ENCODE measurements at places on chromosomes 2 and 18. TPM values are rescaled to one million over a fixed set of nuclear protein-coding genes. Genes with fewer than 3 reads are reported as not detected.

LAMA1 gene
- total RNA-seq, result 47.6 TPM

DUSP2 gene
- total RNA-seq, result 10.5 TPM

SNED1 gene
- total RNA-seq, result 1.1 TPM

DNA sequence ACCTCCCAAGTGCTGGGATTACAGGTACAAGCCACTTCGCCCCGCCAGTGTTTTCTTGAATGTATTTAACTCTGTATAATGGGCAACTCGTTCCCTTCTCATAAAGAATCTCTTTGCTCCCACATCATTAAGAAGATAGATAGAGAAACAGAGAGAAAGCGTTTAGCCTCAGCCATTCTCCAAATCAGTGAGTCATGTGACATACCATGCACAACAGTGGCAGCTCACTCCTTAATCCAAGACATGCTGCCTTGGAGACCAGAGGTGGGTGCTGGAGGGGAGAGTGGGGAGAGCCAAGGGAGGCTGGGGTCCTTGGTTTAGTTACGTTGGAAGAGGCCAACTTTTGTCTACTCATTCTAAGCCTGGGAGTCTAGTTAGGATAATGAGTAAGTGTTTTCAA lies 54.7 kb downstream of the TGIF1 start:
- DNase-seq, result no peak

DNA sequence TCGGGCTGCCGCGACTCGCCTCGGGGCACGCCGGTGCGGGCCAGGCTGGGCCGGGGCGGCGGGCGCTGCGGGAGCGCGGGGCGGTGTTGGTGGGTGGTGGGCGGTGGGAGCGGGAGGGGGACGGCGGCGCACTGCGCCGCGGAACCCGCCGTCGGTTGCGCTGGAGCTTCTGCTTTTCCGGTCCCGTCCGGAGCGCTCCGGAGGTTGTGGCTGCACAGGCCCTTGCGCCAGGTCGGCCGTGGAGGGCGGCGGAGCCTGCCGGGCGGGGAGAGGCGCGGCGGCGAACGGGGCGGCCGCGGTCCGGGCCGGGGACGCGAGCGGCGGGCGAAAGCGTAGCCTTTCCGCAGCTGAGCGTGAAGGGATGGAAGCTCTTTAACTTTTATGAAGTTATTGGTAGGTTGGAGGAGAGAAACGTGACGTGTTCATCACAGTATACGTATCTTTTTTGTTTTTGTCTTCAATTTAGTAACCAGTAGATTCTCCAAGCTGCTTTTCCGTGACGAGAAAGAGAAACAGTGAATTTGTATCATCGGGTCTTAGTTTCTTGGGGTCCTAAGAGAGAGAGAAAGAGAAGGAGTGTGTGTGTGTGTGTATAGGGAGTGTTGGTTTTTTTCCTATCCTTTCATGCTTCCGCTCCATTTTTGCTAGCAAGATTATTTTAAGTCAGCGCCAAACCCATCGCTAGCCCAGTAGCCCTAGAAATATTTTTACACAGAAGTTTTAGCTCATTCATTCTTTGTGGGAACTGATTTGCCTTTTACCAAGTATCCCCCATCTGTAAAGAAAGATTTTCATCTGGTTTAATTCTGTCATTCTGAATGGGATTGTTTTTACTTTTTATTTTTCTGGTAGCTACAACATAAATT lies 535 bp downstream of the ATG4B start:
- DNase-seq, result peak; percentile 50

DNA sequence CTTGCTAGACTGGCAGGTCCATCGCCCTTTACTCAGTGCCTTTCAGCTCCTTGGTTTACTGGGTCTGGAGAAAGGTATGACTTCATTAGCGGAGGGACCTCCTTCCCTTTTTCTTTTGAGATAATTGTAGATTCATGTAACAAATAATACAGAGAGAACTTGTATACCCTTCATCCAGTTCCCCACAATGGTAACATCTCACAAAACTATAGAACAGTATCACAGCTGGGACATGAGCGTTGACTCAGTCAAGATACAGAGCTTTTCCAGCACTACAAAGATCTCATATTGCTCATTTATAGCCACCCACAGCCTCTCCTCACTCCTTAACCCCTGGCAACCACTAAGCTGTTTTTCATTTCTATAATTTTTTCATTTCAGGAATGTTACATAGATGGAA lies 59.8 kb downstream of the ZNF532 start:
- DNase-seq, result no peak

- DNase-seq, result no peak
These were observed 62.9 kb upstream of the CDKL4 start for GRCh38 chr2:39306626-39307025.

DNA sequence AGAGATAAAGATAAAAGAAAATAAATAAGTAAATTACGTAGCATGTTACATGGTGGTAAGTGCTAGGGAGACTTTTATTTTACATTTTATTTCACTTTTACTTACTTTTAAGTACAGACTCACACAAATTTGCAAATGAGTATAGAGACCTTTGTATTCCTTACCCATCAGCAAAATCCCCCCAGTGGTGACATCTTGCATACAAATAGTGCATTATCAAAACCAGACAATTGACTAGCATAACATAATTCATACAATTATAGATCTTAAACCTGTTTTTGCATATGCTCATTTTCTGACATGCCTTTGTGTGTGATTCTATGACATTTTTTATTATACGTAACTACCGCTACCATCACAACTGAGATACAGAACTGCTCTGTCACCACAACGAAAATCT lies 1099.4 kb downstream of the DPP10 start:
- no peak for DNase-seq

DNA sequence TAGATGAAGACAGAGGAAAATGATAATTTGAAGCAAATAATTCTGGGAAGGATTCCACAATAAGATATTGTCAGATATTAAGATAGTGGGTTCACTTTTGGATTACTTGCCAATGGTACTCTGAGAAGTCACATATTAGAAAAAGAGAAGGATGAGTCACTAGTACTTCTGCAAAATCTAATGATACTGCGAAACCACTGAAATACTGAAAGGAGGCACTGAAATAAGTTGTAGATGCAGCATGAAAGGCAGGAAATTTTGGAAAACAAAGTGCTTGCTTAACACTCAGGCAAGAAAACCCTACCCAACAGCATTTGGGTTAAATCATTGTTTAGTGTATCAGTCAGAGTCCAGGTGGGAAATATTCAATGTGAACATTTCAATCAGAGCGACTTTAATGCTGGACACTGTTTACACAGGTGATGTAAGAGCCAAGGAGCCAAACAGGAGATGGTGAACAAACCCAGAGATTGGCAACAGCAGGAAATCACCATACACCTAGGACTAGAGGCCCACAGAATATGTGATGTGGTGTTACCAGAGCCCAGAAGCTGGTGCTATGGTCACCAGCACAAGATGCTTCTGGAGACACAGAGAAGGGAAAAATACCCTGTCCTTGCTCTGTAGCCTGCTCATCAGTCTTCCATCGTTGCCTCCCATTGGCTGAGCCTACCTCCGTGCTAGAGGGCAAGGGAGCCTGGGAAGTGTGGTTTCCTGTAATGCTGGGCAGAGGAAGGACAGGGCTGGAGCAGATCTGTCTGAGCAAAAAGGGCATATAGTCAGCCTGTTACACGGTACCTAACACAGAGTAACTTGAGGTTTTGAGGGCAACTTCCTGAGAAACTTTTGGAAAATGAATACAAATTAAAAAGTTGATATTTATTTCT lies 204.7 kb upstream of the ITGA4 start:
- no peak for DNase-seq

All from GM23338 (cell line).